ENCODE measurements at places on chromosomes 2 and 18.

DNA sequence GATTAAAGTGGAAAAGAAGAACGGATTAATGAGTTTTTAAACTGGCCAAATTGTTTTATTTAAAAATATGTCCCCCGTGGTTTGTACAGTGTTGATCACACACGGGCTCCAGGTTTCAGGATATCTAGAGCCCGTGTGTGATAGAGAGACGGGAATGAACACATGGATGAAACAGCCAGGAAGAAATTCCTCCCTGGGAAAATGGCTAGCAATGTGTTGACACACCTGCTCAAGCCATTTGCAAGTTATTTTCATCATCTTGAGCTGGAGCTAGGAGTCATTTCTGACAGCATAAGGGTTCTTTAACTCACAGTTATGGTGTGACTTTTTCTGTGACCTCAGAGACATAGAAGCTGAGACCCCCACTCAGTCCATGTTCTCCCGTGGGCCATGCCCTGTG, 81.6 kb downstream of the LRRFIP1 start:
- DNase-seq, result no peak

DNA sequence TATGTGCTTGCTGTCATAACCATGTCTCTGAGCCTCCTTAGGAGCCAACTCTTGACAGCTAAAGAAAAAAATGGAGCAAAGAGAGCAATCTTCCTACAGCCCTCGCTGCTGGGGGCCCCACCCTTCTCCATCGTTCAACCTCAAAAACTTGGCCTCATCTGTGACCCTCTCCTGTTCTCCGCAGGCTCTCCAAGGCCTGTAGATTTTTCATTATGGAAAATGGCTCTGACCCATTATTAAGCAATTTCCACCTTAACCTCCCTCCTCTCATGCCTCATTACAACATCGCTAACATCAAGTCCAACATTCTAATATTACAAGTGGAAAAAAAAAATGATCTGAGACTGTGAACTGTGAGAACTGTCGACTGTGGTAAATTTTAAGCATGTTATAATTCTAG, 98.7 kb downstream of the SLC8A1 start:
- DNase-seq, result no peak

- DNase-seq, result no peak
These were observed 14.0 kb downstream of the MCFD2 start for GRCh38 chr2:46901611-46902010.

DNA sequence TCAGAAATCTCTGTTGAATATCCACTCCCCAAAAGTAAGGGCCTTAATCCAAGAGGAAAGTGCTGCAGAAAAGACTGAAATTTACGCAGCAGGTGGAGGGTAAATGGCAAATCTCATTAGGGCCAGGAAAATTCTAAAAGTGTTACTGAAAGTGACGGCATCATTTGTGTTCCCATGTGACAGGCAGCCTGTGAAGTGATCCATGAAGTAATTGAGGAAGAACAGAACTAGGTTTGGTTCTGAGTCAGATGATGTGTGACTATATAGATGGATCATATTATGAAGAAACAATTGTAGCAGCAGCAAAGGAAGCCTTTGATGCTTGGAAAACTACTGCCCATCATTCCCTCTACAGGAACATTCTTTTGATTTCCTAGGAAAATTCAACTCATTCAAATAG, 401.2 kb downstream of the TGIF1 start:
- no peak for DNase-seq

DNA sequence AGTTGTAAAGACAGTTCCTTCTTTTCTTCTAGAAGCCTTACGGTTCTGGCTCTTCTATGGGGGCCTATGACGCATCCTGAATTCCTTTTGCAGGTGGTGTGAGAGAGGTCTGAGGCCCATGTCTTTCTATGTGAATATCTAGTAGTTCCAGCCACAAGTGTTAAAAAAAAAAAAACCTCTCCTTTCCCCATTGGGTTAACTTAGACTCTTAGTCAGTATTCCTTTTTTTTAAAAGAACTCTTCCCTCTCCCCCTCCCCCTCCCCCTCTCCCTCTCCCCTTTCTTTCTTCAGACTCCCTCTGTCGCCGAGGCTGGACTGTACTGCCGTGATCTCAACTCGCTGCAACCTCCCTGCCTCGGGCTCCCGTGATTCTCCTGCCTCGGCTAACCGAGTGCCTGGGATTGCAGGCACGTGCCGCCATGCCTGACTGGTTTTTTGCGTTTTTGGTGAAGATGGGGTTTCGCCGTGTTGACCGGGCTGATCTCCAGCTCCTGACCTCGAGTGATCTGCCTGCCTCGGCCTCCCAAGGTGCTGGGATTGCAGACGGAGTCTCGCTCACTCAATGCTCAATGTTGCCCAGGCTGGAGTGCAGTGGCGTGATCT, 11.4 kb upstream of the CIDEA start:
- no peak for DNase-seq

DNA sequence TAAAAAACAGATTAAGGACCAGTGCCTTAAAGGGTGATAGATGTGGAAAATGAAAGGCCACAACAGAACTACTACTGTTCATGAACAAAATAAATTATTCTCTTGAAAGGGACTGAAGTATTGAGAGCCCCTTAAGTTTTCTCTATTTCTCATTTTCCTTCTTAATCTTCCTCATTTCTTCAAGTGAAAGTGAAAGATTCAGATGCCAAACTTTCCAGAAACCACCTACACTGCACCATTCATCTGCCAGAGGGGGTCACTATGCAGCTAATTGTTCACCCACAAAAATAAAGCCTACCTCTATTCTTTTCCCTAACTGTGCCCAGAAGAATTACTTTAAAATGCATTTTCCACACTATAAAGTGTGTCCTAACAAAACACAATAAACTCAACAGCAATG, 140.1 kb downstream of the NR4A2 start:
- DNase-seq, result peak; percentile 9

- DNase-seq, result no peak
These were observed 307.4 kb downstream of the CTNNA2 start for GRCh38 chr2:79820281-79820680.
